Urothelium cell line (cell line): ENCODE measurements at places on chromosomes 11 and 22.

- no peak for DNase-seq
Measured at GRCh38 chr11:47398551-47398950, 9.8 kb upstream of the SLC39A13 start.

- peak; percentile 38 for DNase-seq
Measured at GRCh38 chr11:109424901-109425300, 2.9 kb downstream of the C11orf87 start.

- no peak for DNase-seq
Measured at GRCh38 chr22:29270475-29271271, 2.6 kb downstream of the EWSR1 start.

- no peak for DNase-seq
Measured at GRCh38 chr11:10493041-10493663, 38.1 kb downstream of the AMPD3 start.

- DNase-seq, result no peak
Measured at GRCh38 chr11:118048472-118049370, 28.2 kb upstream of the TMPRSS4 start.

DNA sequence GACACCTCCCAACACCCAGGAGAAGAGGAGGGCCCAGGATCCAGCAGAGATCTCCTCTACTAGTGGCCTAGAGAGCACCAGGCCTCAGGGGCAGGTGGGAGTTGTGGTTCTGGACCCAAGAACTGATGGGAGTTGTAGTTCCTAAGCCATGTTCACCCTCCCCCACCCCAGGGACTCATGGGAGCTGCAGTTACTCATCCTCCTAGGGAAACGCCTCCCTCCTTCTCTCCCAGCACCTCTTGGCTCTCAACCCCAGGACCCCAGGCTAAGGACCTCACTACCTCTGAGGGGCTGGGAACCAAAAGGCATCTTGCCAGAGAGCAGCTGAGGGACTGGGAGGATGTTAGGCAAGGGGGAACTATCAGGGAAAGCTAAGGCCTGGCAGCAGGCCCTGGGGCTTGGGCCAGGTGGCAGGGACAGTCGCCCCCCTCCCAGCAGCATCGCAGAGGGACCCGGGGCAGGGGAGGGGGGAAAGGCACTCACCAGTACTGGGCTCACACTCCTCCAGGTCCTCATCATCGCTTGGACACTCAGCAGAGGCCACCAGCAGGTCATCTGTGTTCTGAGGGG lies 28.9 kb downstream of the SLC22A12 start:
- DNase-seq, result peak; percentile 29

- no peak for DNase-seq
Measured at GRCh38 chr22:42365111-42365865, 66.9 kb downstream of the NFAM1 start.

- no peak for DNase-seq
Measured at GRCh38 chr11:34278693-34279297, 79.0 kb downstream of the ABTB2 start.

DNA sequence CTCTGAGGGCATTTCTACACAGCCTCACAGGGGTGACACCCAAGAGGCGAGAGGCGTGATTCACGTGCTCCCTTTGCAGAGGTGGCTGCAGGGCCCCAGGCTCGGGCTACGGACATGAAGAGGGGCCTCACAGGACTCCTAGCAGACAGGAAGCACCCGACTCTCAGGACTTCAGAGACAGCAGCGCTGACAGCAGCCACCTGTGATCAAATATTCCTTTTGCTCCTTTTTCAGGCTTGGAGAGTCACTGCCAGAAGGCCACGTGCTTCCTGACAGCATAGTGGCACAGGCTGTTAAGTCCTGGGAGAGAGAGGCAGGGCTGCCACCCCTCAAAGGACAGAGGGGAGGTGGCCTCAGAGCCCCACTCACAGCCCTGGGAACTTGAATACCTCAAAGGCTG lies 348.9 kb downstream of the CADM1 start:
- no peak for DNase-seq

DNA sequence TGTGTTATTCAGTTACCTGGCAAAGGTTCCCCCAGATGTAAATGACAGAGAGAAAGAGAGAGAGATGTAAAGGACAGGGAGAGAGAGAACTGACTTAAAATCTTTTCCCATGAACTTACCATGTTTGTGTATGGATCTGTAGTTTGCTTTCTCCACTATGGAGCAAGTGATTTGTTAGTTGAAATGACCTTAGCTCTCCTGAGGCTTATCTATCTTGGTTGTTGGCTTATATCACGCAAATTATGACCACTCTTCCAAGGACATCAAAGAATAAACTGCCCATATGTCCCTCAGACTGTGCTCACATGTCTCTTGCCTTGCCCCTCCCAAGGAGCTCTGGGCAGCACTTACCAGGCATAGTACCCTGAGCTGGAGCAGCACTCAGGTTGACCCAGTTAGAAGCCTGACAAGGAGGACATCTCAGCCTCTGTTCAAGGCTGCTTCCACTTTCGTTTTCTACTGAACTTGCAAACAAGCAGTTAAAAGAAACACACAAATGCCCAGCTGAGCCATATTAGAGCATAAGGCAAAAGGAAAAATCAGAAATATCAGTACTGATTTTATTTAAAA lies 95.3 kb upstream of the RCN1 start:
- DNase-seq, result no peak

- DNase-seq, result no peak
Measured at GRCh38 chr11:130486391-130486836, 38.0 kb downstream of the ADAMTS15 start.

- DNase-seq, result no peak
Measured at GRCh38 chr11:119376197-119376847, 5.2 kb downstream of the USP2 start.

- DNase-seq, result no peak
Measured at GRCh38 chr22:46021577-46021976, 44.6 kb upstream of the WNT7B start.

- no peak for DNase-seq
Measured at GRCh38 chr22:22318723-22319465, 74.3 kb downstream of the VPREB1 start.

DNA sequence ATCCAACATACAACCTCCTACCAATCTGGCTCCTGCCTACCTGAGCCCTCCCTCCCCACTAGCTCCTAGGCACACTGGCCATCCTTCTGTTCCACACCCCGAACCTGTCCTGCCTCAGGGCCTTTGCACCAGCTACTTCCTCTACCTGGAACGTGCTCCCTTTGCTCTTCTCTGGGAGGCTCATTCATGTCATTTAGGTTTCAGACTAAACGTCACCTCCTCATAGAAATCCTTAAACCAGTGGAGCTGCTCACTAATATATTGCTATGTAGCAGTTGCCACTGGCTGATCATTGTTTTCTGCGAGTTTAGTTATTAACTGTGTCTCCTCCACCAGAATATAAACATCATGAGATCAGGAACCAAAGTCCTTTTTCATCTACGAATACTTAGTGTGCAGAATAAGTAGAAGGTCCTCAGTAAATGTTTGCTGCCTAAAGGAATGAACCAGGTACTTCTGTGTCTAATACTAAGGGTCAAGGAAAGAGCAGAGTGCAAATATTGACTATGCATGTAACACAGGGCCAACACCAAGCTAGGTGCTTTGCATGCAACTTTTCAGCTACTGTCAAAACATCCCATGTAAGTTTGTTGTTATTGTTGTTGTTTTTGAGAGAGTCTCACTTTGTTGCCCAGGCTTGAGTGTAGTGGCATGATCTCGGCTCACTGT lies 277.6 kb upstream of the SYN3 start:
- DNase-seq, result no peak

DNA sequence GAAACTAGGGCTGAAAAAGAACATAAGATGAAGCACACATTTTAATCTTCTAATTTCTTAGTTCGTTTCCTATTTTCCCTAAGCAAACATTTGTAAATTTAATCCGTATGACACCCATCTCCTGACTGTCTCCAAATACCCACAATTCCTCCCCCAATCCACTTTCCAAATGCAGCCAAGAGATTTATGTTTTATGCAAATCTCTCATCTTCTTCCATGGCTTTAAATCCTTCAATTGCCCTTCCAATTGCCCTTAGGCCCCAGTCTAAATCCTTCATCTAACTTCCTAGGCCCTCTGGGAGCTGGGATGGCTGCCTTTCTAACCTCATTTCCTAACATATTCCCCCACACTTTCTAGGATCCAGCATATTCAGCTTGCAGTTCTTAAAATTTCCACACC lies 18.0 kb upstream of the POU2AF1 start:
- DNase-seq, result no peak

GRCh38 chr22:24337894-24338645 lies 67.4 kb downstream of the SPECC1L start:
- DNase-seq, result no peak

DNA sequence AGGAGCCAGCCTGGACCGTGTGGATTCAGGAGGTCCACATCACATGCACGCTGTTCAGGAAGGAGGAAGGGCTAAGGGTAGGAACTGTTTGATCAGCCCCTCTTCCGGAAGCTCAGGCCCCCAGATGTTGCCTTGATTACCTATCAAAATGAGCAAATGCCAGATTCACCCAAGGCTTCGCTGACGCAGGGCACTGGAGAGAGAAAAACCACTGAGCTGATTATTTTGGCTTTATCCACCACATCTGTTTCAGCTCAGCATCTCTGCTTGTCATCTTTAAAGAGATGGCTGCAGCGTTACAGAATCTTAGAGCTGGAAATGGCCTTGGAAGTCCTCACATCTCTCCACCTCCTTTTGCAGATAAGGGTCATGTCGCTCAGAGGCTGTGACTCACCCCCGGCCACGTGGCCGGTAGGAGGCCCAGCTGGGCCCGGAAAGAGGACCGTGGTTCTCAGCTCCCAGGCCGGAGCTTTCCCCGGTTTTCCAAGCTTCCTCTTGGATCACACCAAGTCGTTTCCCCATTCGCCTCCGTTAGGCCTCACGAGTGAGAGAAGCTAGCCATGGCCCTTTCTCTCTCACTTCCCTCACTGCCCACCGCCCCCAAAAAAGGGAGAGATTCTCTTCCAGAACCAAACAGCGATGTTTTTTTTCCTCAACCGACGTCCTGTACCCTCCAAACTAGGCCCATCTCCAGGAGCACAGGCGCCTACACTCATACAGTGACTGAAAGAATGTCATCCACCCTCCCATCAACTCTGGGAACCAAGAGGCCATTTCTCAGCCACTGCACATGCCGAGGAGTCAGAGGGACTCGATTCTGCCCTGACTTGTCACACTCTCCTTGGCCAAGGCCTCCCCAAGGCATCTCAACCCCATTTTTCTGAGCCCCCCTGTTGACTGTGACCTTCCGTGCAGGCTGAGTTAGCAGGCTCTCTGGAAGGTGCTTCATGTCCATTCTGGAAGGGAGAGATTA lies 37.6 kb downstream of the LIF start:
- no peak for DNase-seq

- DNase-seq, result no peak
Measured at GRCh38 chr11:34324466-34324865, 33.3 kb downstream of the ABTB2 start.

- no peak for DNase-seq
Measured at GRCh38 chr11:94909371-94909820, 64.0 kb downstream of the CWC15 start.

- no peak for DNase-seq
Measured at GRCh38 chr11:42021911-42022310, 562.5 kb upstream of the LRRC4C start.

GRCh38 chr11:123797114-123797513 lies 9.0 kb downstream of the OR6M1 start:
- no peak for DNase-seq

- DNase-seq, result no peak
Measured at GRCh38 chr11:90753546-90753945, 530.7 kb upstream of the CHORDC1 start.

DNA sequence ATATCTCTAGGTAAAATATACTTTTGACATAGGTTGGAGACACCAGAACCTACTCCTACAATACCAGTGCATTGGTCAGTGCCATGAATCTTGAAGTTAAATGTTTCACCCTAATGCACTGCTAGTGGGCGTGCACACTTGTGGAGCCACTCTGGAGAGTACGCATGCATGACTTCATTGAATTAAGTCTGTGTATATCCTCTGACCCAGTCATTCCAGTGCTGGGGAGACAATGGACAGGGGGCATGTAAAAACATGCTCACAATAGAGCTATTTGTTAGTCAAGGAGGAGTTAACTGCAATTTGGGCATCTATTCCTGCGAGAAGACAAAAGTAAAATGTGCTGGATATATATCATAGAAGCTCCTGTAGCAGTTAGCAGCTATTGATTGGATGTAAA lies 335.4 kb upstream of the NCAM1 start:
- DNase-seq, result no peak

DNA sequence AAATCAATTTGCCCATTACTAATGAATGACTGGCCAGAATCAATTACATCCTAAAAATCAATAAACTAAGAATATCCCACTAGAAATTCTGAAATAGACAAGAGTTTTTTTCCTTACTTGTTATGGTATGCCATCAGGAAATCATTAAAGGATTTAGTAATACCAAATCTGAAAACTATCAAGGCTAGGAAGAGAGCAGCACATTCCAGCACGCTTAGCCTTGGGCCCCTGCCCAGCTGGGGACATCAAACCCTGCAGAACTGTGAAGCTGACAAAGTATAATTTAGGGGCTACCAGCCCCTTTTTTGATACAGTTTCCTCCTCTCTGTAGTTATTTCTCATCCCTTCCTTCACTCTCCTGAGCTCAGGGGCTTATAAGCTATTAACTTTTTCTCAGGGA lies 247.8 kb upstream of the ZC3H12C start:
- DNase-seq, result no peak

DNA sequence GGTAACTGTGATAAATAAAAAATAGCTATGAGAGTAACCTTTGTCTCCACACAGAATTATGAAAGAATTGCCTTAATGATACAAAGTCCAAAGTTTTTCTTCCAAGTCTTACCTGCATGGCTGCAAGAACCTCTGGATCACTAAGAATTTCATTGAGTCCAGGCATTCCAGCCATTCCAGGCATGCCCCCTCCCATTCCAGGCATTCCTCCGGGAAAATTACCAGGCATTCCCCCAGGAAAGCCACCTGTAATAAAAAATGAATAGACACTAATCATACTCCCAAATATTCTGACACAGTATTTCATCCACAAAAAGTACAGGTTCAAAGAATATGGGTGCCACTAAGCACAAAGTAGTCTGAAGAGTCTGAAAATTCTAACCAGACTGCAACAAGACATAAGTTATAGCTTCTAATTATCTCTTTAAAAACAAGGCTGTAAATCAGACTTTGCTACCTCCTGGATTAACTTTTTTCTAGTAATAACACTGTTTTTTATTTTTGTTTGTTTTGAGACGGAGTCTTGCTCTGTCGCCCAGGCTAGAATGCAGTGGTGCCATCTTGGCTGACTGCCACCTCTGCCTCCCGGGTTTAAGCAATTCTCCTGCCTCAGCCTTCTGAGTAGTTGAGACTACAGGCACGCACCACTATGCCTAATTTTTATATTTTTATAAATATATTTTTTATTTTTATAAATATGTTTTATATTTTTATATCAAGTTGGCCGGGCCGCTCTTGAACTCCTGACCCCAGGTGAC lies 8.0 kb upstream of the SLC25A17 start:
- DNase-seq, result no peak
